PC-9 (cell line): ENCODE measurements at places on chromosomes 16 and 17. TPM values are rescaled to one million over a fixed set of nuclear protein-coding genes. Genes with fewer than 3 reads are reported as not detected.
A peak's percentile ranks its signal among the peaks of the same experiment; 100 is the strongest.

DNA sequence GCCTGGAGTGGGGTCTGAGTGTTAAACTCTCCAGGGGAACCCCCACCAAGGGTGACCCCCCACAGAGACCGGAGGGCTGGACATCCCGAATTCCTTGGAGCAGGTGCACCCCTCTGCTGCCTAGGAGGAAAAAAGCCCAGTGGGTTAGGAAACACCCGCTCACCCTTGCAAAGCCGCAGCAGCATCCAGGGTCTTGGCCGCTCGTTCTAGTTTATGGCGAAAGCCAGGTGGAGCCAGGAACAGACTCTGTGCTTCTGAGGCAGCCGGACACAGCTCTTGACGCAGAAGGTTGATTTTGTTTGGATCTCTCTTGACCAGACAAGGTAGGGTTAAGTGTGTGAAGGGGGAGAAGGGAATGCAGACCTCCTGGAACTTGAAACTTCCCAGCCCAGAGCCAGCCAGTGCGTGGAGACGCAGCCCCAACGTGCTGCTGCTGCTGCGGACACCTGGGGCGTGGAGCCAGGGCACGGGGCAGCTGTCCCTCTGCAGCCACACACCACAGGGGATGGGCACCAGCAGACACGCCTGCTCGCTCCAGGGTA lies 154.5 kb downstream of the LAT start:
- no peaks in the 10 kb centered on the region for H3K4me1 ChIP-seq
- no peak overlapping the region for H3K27ac ChIP-seq

- H3K36me3 ChIP-seq: peaks cover 37% of the 10 kb centered on the region
- peaks cover 22% of the 10 kb centered on the region for H3K4me1 ChIP-seq
- peak overlapping the region; percentile 96; the same call in 1 of the 2 replicates for H3K4me3 ChIP-seq
- no peak overlapping the region; the same call in 1 of the 2 replicates for H3K27ac ChIP-seq
- no peak for DNase-seq
Measured at GRCh38 chr16:30700491-30700890, 1.5 kb downstream of the SRCAP start.

- H3K4me1 ChIP-seq: no peaks in the 10 kb centered on the region
- no peak for DNase-seq
- H3K27ac ChIP-seq: no peak overlapping the region
- H3K36me3 ChIP-seq: no peaks in the 10 kb centered on the region
- H3K27me3 ChIP-seq: peaks cover 9% of the 10 kb centered on the region; the same call in 1 of the 2 replicates
- no peak overlapping the region for H3K4me3 ChIP-seq
Measured at GRCh38 chr16:26344240-26344776, 652.5 kb downstream of the HS3ST4 start.

- no peaks in the 10 kb centered on the region for H3K4me1 ChIP-seq
- H3K27ac ChIP-seq: no peak overlapping the region
- H3K4me3 ChIP-seq: no peak overlapping the region
- no peak for DNase-seq
- H3K36me3 ChIP-seq: no peaks in the 10 kb centered on the region
Measured at GRCh38 chr16:76926595-76926994, 264.4 kb upstream of the MON1B start.

GRCh38 chr17:51493206-51493605 lies 232.9 kb downstream of the UTP18 start:
- no peaks in the 10 kb centered on the region for H3K4me1 ChIP-seq
- no peaks in the 10 kb centered on the region for H3K36me3 ChIP-seq
- no peak overlapping the region for H3K27ac ChIP-seq

DNA sequence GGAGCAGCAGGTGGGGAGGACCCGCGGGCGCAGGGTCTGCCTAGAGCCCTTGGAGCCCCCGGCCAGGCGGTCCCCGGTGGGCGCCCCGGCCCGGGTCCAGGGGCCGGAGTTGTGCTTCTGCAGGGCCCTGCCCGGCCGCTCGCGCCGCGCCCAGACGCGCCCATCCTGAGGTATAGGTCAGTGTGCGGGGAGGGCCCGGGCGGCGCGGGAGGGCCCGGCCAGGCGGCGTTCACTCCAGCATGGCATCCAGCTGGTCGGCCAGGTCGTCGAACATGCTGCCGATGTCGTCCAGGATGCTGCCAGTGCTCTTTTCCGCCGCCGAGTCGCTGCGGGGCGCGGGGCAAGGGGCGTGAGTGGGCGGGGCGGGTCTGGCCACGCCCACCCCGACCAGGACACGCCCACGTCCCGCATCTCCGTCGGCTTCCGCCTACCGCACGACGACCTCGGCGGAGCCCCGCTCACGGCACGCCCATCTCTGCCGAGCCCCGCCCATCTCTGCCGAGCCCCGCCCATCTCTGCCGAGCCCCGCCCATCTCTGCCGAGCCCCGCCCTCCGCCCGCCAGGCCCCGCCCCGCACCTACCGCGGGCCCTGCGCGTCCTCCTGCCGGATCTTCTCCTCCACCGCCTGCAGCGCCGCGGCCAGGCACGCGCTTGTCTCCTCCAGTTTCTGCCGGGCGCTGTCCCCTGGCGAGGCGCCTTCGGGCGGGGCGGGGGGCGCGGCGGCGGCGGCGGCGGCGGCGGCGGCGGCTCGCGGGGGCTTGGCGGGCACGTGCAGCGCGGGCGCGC lies 17.9 kb downstream of the CASKIN1 start:
- H3K4me1 ChIP-seq: no peaks in the 10 kb centered on the region
- no peaks in the 10 kb centered on the region for H3K36me3 ChIP-seq
- H3K27ac ChIP-seq: no peak overlapping the region
- H3K4me3 ChIP-seq: no peak overlapping the region

DNA sequence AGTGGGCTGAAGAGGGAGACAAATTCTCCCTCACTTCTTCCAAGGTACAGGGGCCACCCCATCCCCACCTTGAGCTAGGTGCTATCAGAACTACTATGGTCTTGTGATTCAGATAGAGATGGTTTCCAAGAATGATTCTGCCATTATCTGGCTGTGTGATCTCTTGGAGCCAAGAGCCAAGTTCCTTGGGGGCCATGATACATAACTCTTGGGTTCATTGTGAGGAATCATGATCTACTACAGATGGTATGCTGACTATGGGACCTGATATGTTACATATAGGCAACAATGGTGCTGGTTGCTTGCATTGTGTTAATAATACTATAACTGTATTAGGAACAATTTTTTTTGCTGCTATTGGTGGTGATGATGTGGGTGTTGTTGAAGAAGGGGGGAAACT lies 45.7 kb downstream of the DYNLRB2 start:
- no peak overlapping the region for H3K4me3 ChIP-seq
- no peak for DNase-seq
- H3K27ac ChIP-seq: no peak overlapping the region
- H3K27me3 ChIP-seq: no peaks in the 10 kb centered on the region
- no peaks in the 10 kb centered on the region for H3K36me3 ChIP-seq
- H3K4me1 ChIP-seq: no peaks in the 10 kb centered on the region

DNA sequence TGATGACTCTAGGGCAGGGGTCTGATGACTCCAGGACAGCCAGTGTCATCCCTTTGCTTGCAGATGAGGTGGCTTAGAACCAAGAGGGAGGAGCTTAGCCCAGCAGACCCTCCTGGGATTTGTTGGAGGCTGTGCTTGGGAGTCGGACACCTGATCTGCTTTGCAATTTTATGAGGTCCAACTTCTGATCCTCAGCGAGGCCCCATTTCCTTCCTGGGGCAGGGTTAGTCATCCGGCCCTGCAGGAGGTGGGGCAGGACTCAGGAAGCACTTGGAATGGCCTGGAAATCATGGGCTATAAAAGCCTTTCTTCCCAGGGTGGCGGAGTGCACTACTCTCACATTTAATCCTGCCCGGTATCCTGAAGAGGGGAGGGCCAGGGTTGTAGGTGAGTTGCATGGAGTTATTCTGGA lies 168.5 kb downstream of the MSI2 start:
- no peak overlapping the region for H3K27ac ChIP-seq
- no peak for DNase-seq
- 0 out of 2 replicates have a peak, but pooled peaks cover 8% of the 10 kb centered on the region for H3K4me1 ChIP-seq
- H3K4me3 ChIP-seq: no peak overlapping the region

DNA sequence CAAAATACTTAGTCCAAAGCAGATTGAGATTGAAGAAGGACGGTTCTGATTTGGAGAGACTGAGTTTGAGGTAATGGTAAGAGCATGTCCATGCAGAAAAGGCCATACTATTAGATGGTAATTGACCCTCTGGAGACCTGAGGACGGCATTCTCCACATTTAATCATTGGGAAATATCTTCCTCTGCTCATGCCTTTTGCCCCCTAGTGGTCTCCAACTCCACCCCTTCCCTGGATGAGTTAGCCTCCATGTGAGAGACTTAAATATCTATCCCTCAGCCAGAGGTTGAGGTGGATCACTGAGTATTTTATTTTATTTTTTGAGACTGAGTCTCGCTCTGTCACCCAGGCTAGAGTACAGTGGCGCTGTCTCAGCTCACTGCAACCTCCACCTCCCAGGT lies 10.4 kb upstream of the OR3A1 start:
- H3K4me3 ChIP-seq: no peak overlapping the region
- no peak overlapping the region for H3K27ac ChIP-seq
- no peaks in the 10 kb centered on the region for H3K4me1 ChIP-seq
- H3K36me3 ChIP-seq: no peaks in the 10 kb centered on the region

DNA sequence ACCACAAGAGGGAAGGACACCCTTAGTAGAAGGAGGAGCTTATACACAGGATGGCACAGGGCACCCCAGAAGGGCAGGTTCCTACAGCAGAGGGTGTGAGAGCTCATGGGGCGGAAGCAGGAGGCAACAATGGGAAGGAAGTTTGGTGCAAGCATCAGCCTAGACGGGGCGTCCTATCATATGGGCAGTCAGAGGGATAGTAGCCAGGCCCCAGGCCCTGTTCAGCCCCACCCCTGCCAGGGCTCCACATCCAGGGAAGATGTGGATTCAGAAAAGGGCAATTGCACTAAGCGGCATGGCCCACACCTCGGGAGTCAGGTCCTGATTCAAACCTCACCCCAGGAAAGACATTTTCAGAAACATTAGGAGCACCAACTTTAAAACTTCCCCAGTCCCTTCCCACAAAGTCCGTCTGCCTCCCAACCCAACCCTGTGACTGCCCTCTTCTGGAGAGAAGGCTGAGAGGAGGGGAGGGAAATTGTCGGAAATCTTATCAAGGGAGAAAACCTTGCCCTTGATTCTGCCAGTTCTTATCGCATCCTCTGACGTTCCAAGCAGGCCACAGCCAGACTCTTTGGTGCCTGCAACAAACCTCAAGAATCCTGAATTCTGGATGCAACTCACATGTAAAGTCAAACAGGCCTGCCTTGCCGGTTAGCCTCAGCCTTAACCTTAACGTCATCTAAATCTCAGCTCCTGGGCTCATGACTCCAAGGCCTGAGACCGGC lies 198.8 kb upstream of the CDH5 start:
- no peaks in the 10 kb centered on the region for H3K36me3 ChIP-seq
- no peaks in the 10 kb centered on the region for H3K4me1 ChIP-seq

DNA sequence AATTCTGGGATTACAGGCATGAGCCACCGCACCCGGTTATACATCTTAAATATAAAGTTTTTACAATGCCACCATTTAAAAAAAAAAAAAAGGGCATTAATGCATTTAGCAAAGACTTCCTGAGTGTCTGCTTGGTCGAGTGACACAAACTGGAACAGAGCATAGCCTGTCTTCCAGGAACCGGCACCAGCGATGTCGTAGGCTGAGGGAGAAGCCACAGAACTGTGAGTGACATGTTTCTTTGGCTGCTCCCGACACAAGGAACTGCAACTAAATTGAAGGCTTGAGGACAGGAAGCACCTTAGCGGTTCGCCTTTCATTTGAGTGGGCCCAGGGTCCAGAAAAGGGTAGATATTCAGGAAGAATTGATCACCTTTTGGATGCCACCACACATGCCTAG lies 717.8 kb downstream of the MAF start:
- DNase-seq: no peak
- no peak overlapping the region for H3K27ac ChIP-seq
- H3K36me3 ChIP-seq: no peaks in the 10 kb centered on the region
- no peak overlapping the region for H3K4me3 ChIP-seq
- no peaks in the 10 kb centered on the region for H3K27me3 ChIP-seq

Gene CIBAR2
- total RNA-seq: not detected in 2 replicates

Gene STX1B
- total RNA-seq: 3.9 and 5.6 TPM in 2 replicates

Gene CRYBA1
- total RNA-seq: not detected in 2 replicates

Gene EVI2A
- not detected in 2 replicates for total RNA-seq

Gene PDILT
- not detected in 2 replicates for total RNA-seq

Gene SLFN11
- 0.46 and 0.53 TPM in 2 replicates for total RNA-seq
